ENCODE measurements at places on chromosomes 7 and 10.

- no peak for DNase-seq
Observed at GRCh38 chr10:43084812-43085211, 7.9 kb downstream of the RET start.

DNA sequence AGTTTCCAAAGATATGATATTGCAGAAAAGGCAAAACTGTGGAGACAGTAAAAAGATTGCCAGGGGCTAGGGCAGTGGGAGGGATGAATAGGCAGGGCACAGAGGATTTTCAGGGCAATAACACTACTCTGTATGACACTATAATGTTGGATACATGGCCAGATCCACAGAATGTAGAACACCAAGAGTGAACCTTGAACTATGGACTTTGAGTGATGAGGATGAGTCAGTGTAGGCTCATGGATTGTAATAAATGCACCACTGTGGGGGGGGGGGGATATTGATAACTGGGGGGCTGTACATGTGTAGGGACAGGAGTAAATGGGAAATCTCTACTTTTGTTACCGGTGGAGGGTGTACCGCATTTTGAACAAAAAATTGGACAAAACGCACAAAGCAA is 77.4 kb downstream of the ALOX5 start:
- no peak for DNase-seq

- no peak for DNase-seq
Observed at GRCh38 chr10:114632869-114633715, 25.0 kb downstream of the ABLIM1 start.

DNA sequence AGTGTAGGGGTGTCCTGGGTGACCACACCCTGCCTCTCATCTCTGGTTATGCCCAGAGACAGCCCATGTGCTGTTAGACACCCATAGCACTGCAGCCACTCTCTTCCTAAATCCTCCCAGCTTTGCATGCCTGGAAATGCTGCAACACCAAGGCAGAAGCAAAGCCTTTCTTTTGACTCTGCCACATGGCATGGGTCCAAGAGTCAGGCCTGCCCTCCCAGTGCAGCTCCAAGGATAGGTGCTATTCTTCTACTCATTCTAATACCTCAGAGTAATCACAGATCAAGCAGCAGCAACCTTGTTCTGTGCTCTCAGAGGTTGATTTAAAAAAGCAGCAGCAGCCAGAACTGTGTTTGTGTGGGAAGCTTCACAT is 23.4 kb downstream of the FRMPD2 start:
- no peak for DNase-seq

DNA sequence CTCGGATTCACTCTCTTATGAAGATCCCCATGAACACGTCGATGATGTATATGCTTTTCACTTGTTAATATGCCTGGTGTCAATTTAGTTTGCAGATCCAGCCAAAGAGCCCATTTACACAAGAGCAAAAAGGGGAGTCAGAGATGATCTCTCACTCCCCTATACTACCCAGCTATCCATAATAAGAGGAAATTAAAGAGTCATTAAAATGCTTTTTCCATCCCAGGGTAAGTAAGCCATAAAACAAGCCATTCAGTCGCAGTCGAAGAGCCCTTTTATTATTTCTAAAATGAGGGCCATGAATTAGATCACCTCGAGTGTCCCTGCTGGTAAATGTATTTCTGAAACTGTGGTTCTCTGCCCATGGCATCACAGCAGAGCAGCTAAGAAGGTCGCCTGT is 41.2 kb downstream of the CHCHD3 start:
- no peak for DNase-seq

GRCh38 chr10:76190634-76191270 is 759.3 kb downstream of the LRMDA start:
- no peak for DNase-seq

DNA sequence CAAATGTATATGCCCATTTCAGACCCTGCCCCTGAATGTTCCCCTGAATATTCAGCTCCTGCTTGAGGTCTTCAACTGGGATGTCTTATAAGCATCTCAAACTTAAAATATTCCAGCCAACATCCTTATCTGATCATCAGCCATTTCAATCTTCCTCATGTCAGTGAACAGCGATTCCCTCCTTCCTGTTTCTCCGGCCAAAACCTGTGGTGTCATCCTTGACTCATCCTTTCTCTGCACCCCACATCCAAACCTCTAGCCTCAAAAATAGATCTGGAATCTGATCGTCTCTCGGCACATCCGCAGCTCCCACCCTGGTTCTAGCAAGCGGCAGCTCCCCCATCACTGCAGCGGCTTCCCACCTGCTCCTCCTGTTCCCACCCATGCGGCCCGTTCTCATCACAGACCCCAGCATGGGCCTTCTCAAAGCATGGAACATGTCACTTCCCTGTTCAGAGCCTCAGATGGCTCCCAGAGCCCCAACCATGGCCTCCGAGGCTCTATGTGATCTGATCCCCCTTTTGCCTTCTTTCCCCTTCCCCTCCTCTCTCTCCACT is 165.7 kb downstream of the HECW1 start:
- DNase-seq = no peak

DNA sequence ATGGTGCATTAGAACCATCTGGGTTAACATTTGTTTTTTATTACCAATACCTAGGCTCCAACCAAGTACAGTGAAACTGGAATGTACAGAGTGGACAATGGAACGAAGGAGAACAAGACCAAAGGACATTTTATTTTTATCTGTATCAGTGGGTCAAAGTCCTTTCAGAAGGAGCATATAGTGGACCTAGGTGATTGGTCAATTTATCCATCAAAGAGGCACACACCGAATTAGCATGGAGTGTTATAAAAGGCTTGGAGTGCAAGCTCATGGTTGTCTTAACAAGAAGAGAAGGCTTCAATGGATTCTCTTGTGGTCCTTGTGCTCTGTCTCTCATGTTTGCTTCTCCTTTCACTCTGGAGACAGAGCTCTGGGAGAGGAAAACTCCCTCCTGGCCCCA is at the start of gene CYP2C9:
Gene CYP2C9, plus strand, starts transcription at position 276 of the 400 bp plus-strand sequence. Its CDS starts 25 bp downstream, at position 301.
- DNase-seq = no peak
